ENCODE measurements at places on chromosomes 4 and X.

DNA sequence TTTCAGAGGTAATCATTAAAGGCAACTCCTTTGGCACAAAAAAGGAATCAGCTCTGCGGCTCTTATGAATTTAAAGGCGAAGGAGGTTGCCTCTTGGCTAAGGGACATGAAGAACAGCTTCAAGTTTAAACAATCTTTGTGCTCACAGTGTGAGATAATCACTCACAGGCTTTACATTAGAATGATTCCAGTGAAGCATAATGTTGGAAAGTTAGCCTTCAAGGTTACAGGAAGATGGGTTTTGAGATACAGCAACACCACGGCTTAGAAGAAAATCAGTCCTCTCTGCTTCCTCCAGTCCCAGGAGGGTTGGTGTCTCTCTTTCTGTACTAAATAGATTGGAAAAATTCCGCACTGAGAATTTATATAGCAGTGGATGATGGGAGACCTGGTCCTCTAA is 11.6 kb upstream of the SCD5 start:
- no peak for DNase-seq

- no peak for DNase-seq
These were observed 508.8 kb downstream of the ANKRD50 start for GRCh38 chr4:124203613-124204238.

GRCh38 chr4:55291227-55291640 is 54.8 kb upstream of the SRD5A3 start:
- no peak for DNase-seq

- no peak for DNase-seq
These were observed 1531.2 kb downstream of the STIM2 start for GRCh38 chr4:28391877-28392276.

DNA sequence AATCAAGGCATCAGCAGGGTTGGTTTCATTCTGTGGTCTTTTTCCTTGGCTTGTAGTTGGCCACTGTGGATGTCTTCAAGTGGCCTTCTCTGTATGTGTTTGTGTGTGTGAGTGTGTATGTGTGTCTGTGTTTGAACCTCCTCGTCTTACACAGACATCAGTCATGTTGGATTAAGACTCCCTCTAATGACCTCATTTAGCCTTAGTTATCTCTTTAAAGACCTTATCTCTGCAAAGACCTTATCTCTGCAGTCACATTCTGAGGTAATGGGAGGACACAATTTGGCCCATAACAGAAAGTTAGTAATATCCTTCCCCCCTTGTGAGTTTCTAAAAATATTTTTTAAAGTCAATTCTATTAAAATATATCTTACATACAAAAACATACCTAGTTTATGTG is 126.7 kb downstream of the EMCN start:
- DNase-seq = no peak

GRCh38 chr4:2837904-2838496 is 5.6 kb upstream of the ADD1 start:
- no peak for DNase-seq

DNA sequence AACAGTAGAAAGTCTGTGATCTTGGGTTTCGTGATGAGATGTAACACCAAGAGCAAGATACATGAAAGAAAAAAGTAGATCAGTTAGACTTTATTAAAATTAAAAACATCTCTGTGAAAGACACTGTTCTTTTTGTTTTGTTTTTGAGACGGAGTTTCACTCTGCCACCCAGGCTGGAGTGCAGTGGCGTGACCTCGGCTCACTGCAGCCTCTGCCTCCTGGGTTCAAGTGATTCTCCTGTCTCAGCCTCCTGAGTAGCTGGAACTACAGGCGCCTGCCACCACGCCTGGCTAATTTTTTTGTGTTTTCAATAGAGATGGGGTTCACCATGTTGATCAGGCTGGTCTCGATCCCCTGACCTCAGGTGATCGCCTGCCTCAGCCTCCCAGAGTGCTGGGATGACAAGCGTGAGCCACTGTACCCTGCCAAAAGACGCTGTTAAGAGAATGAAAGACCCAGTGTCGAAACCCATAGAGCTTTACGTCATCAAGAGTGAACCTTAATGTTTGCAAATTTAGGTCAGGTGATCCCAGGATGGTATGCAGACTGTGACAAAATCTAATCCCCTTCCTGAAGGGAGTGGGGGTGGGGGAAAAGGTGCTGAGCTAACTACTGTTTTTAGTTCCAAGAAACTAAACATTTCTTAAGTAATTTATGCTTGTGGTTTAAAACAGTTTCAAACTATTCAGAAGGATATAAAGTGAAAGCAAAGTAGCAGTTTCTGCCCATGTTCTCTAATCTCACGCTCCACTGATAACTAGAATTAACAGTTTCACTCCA is 8.0 kb downstream of the OFD1 start:
- DNase-seq = no peak

- no peak for DNase-seq
These were observed 9.2 kb downstream of the TMEM156 start for GRCh38 chr4:39023059-39023458.

- no peak for DNase-seq
These were observed 23.4 kb downstream of the SCD5 start for GRCh38 chr4:82775243-82775642.

DNA sequence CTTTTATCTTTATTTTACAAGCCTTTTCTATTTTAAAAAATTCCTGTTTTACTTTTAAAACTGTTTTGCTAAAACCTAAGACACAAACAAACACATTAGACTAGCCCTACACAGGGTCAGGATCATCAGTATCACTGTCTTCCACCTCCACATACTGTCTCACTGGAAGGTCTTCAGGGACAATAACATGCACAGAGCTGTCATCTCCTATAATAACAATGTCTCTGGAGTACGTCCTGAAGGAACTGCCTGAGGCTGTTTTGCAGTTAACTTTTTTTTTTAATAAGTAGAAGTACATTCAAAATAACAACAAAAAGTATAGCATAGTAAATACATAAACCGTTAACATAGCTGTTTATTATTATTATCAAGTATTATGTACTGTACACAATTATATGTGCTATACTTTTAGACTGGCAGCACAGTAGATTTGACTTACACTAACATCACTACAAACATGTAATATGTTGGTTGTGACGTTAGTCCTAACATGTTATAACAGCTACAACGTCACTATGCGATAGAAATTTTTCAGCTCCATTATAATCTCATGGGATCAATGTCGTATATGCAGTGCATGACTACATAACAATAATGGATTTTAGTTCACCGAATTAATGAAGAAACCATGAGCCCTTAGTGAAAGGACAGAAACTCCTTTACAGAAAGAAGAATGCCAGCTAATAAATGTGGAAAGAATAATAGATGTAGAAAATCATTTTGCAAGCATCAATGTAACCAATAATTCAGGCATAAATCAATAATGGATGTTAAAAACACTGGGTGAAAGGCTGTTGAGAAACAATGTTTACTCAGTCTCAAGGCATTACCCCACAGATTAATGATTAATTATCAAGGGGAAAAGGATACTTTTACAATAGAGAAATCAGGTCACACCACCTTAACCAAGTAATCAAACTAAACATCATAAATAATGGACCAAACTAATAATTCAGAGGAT is 49.2 kb downstream of the FBXW7 start:
- no peak for DNase-seq

DNA sequence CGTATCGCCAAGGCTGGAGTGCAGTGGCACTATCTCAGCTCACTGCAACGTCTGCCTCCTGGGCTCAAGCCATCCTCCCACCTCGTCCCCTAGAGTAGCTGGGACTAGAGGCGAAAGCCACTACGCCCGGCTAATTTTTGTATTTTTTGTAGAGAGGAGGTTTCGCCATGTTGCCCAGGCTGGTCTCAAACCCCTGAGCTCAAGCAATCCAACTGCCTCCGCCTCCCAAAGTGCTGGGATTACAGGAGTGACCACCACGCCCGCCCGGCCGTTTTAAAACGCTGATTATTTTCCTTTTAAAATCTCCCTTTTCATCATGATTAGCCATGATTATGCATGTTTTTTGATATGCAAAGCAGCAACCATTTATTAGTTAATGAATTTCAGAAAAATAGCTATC is 2.2 kb downstream of the N4BP2 start:
- DNase-seq = no peak

- DNase-seq = no peak
These were observed 1065.7 kb upstream of the PABPC4L start for GRCh38 chr4:135267148-135267865.

GRCh38 chr4:81631958-81632441 is 160.3 kb upstream of the RASGEF1B start:
- peak; percentile 26 for DNase-seq

- no peak for DNase-seq
These were observed 2123.1 kb upstream of the TENM3 start for GRCh38 chr4:180120068-180120467.

DNA sequence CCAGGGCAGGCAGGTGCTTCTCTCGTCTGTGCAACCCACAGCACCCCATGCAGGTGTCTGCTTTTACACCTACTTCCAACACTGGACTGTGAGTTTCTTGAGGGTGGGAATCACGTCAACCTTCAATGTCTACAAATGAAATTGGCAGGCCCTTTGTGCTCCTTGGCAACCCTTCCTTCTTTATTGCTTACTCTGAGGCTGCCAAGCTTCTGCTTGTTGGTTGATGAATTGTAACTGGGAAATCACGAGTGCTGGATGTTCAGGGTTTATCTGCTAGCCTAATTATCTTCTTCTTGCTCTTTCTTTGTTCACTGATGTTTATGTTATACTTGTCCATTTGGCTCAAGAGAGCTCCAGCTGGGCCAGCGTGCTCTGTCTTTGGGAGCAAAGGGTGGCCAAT is 2.5 kb upstream of the DGAT2L6 start:
- DNase-seq = no peak

GRCh38 chrX:16187024-16187760 is 19.9 kb downstream of the MAGEB17 start:
- DNase-seq = no peak

GRCh38 chr4:3112201-3112600 is 37.7 kb downstream of the HTT start:
- DNase-seq = no peak

GRCh38 chr4:169068423-169068822 is 58.4 kb upstream of the CBR4 start:
- DNase-seq = no peak

DNA sequence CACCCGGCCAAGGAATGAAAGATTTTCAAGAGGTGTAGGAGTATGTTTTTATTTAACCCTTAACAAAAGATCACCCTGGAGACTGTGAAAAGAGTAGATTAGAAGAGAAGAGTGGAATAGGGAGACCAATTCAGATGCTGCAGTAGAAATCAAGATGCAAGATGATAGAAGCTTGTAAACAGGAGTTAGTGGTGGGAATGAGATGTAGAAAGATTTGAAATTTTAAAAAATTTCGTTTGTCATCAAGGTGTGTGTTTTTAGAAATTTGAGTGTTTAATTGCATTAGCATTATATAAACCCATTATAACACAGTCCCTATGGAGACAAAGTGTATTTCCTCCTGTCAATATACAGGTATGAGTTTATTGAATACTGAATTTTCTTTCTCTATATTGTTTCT is 42.1 kb upstream of the IL1RAPL2 start:
- DNase-seq = no peak
